MG63 (cell line): ENCODE measurements at places on chromosomes 16 and 17.

DNA sequence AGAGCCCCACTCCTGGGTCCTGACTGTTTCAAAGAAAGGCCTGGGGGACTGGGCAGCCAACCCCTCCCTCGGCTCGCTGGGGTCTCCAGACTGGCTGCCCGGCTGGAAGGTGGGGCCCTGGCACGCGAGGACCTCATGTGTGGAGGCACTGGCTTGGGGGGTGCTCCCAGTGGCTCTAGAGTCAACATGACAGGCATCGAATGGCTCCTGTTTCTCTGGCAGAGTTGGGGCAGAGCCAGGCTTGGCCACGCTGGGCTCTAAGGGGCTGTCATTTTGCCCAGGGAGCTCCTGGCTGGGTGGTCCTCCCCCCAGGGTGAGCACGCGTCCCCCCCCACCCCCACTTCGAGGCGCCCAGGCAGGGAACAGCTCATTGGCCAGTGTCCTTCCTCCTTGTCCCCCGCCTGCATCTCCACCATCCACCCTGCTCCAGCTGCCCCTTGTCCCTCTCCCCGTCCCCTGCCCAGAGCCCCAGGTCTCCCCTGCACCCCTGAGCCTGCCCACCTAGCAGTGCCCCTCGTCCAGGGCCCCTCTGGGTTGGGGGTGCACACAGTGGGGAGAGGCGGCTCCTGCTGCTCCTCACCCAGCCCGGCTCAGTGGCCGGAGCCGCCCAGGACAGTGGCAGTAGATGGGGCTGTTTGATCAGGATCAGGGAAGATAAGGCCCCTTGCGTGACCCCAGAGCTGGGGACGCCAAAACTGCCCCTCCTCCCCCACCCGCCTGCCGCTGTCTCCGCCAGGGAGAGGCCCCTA is 2.7 kb downstream of the GCGR start:
- no peak for DNase-seq

DNA sequence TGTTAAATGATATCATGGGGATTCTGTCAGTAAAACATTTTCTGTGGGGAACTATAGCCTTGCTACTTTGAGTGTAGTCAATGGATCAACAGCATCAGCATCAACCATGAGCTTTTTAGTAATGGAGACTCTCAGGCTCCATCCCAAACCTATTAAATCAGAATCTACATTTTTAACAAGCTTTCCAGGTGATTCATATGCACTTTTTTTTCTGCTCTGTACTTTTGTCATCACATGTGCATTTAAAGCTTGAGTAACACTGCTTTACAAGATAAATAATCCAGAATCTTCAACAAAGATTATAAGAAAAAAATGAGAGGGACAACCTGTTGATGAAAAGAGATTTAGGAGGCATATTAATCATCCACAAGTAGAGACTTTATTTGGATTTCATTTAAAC is 23.5 kb downstream of the NUP93 start:
- no peak for DNase-seq

DNA sequence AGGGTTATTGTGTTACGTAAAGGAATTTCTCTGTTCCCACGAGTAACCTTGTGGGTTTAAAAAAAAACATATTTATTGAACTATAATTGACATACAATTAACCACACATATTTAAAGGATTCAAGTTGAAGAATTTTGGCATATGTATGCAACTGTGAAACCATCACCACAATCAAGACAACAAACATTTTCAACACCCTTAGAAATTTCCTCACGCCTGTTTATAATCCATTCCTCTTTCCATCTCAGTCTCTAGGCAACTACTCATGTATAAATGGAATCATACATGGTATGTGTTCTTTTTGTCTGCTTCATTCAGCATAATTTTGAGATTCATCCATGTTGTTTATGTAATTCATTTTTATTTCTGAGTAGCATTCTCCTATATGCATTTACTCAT is 104.0 kb downstream of the MRTFB start:
- DNase-seq, result no peak

GRCh38 chr17:80751946-80752581 is 207.4 kb downstream of the RPTOR start:
- no peak for DNase-seq

DNA sequence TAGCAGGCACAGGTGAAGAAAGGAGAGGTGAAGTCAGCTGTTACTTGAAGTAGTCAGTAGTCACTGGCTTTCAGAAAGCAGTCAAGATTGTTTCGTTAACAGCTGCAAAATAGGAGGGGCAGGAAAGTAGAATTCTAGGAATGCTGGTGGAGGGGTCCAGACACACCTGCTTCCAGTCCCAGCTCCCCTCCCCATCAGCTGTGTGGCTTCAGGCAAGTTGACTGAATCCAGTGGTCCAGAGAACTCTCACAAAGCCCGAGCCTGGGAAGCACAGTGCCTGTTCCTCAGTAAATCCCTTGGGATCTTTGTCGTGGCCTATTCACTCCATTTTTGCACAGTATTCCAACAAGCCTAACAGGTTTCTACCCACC is 4.6 kb upstream of the SOCS1 start:
- DNase-seq, result no peak

GRCh38 chr17:3885271-3885670 is 7.6 kb downstream of the CAMKK1 start:
- peak; percentile 24 for DNase-seq

- DNase-seq, result no peak
Observed at GRCh38 chr17:58153046-58153445, 4.9 kb downstream of the OR4D1 start.

- peak; percentile 75 for DNase-seq
Observed at GRCh38 chr16:29848420-29849297, 14.4 kb downstream of the CDIPT start.

DNA sequence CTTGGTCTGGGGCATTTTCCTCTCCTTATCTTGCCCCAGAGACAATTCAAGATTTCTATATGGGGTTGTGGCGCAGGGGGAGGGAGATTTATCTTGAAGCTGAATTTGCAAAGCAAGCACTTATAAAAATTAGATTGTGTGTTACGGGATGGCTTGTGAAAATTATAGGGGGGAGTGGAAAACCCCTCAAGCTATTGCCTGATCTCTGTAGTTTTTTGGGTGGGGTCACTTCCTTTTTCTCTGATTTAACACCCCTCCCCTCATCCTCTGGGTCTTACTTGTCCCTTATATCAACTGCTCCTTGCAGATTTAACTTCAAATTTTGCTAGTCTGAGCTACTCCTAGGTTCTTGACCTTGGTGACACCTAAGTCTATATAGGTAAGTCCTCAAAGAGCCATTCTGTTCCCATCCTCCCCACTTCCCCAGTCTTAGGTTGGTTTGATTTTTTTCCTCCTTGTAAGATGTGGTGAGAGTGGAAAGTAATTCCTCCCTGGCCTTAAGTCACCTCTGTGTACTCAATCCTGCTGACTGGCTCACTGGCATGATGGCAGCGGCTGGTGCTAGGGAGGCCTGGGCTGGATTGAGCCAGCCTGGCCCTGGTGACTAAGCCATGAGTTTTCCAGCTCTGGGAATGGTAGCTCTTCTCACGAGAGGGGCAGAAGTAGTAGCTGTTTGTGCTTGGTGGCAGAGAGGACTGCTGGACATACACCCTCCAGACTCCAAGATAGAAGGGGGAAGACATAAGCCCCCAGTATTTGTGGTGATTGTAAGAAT is 2.3 kb downstream of the ARL4D start:
- DNase-seq, result peak; percentile 97

DNA sequence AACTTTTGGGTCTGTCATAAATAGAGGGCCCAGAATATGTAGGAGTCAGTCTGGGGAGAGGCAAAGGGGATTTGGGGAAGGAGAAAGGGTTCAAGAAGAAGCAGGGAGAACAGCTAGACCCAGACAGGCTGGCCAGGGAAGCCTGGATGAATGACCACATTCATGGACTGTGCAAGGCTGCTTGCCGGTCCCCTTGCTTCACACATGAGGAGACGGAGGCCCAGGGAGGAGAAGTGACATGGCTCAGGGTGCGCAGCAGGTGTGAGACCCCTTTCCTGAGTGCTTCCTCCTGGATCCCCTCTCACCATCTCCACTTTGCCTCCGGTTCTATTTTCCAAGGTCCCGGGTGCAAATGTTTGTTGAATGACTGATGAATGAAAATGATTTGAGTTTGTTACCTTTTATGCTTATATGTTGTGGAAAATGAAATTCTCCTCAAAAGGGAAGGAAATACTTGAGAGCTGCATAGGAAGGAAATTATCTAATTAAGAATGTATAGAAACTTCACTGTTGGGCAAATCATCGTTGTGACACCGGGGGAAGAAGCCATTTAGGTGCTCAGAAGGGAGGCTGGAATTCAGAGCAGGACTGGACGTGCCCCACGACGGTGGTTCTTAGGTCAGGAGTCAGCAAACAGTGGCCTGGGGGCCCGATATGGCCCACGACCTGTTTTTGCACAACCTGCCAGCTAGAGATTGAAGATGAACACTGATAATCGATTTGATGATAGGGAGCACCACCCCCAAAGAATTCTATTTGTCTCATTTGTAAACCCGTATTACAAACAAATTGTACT is 559 bp downstream of the ITGAM start:
- DNase-seq, result no peak

GRCh38 chr16:67390816-67391423 is 2.4 kb downstream of the TPPP3 start:
- no peak for DNase-seq

GRCh38 chr16:53611179-53611696 is 92.4 kb downstream of the RPGRIP1L start:
- no peak for DNase-seq

- DNase-seq, result peak; percentile 50
Observed at GRCh38 chr17:40355123-40355803, 9.3 kb downstream of the GJD3 start.

GRCh38 chr17:2264067-2264860 is 39.3 kb downstream of the SMG6 start:
- no peak for DNase-seq

- DNase-seq, result no peak
Observed at GRCh38 chr17:2051061-2051932, 3.6 kb upstream of the HIC1 start.

GRCh38 chr17:70292366-70292765 is 123.0 kb downstream of the KCNJ2 start:
- no peak for DNase-seq

DNA sequence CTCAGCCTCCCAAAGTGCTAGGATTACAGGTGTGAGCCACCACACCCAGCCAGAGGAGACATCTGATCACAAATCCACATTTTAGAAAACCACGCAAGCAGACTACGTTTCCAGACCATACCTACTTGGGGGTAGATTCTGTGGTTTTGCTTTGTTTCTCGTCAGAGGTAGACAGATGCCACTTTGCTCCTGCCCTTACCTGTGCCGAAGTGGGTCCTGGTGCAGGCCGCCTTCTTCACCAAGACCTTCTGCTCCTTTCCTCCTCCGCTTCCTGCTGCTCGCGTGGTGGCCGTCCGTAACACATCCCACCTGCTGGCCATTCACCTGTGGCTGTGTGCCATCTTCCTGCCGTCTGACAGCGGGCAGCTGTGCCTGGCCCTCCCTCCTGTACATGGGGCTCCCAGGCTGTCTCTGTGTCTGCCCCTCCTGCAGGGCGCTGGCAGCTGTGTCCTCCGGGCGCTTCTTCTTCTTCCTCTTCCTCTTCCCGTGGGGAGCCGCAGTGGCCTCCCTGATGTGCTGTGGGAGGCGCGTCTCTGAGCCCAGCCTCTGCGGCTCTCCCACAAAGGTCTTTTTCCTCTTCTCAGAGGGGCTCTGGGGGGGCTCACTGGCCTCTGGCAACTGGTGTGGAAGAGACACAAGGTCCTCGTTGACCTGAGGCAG is 21.2 kb upstream of the CYTH1 start:
- no peak for DNase-seq
